T1000 (cell line): ENCODE measurements at places on chromosomes 4 and X.

DNA sequence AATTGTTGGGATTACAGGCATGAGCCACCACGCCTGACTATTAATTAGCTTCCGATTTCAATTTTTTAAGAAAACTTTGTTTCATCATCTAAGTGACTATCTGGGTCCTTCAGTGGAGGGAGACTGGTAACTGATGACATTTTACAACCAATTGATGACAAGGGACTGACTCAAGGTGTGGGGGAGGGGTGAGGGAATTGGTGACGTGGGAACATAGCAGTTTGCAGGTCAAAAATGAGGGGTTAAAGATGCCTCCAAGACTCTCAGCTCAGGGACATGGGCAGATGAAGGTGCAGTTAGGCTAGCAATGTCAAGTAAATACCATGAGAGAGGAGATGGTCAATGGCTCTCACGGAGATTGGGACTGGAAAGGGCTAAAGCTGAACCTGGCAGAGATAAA is 5.7 kb upstream of the FAM9C start:
- DNase-seq = no peak

GRCh38 chr4:122816476-122816875 is 10.2 kb upstream of the FGF2 start:
- DNase-seq = no peak

DNA sequence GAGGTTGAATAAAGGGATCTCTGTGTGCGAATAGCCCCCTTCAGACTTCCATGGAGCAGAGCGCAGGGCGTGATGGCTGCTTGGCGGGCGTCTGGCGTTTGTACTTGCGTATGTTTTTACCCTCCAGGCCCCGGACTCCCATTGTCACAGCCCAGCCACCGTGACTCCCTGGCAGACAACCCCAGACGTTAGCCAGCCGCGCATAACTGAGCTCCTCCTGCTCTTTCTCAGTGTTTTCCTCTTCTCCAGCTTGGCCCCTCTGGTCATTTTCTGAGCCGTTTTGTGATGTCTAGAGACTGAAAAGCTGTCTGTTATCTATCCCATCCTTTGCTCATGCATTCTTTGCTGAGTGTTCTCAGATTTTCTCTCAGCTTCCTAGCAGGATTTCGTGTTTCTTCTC is 54.3 kb downstream of the IGFBP7 start:
- no peak for DNase-seq

GRCh38 chr4:28149762-28150161 is 1289.1 kb downstream of the STIM2 start:
- DNase-seq = no peak

DNA sequence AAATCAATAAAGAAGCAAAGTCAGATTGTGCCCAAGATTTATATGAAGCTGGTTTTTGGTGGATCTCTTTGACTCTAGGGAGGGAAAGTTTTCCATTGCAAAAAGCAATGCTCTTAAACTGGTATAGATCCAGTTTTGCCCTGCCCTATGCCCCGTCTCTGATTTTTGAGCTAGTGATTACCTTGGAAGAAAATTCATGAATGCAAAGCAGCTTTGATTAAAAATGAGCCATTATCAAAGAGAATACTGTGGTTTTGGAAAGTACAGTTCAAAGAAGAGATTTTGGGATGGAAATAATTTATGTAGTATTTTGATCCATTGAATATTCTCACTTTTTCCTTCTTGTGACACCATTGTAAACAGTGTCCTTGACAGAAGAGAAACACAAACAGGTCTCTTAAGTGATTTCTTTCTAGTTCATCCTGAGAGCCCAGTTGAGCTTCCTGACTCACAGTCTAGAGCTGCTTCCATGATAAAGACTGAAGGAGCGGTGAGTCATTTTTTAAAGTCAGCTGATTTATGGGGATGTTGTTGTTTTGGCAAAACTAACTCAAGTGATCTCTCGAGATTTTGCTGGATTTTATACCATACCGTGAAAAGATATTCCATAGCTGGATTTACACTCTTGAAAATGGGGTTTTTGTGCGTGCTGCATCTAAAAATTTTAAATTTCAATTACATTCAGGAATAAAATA is 76.7 kb downstream of the AFF1 start:
- DNase-seq = no peak
